Aorta (tissue), 5 donors: ENCODE measurements at places on chromosomes 3 and 15. TPM values are rescaled to one million over a fixed set of nuclear protein-coding genes. Genes with fewer than 3 reads are reported as not detected.

- no peak for DNase-seq
Observed at GRCh38 chr15:73357999-73358665, 10.6 kb downstream of the HCN4 start.

The ASB14 gene
- total RNA-seq = not detected

DNA sequence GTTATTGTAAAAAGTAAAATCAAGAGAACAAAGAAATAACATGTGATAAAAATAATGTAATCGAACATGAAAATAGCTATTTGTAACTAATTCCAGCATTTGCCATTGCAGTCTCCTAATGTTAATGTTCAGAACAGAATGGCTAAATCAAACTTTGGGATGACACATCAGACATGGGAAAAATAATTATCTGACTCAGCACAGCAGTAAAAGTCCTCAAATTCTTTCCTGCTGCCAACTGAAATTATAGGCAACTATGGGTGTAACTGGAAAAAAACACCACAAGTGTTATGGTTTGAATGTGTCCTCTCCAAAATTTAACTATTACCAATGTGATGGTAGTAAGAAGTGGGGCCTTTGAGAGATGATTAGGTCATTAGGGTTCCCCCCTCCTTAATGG is 446.7 kb downstream of the C3orf38 start:
- no peak for DNase-seq

- DNase-seq = no peak
Observed at GRCh38 chr15:82877825-82878224, 68.4 kb downstream of the WHAMM start.

GRCh38 chr3:190941694-190942260 is 79.3 kb upstream of the GMNC start:
- DNase-seq = no peak

DNA sequence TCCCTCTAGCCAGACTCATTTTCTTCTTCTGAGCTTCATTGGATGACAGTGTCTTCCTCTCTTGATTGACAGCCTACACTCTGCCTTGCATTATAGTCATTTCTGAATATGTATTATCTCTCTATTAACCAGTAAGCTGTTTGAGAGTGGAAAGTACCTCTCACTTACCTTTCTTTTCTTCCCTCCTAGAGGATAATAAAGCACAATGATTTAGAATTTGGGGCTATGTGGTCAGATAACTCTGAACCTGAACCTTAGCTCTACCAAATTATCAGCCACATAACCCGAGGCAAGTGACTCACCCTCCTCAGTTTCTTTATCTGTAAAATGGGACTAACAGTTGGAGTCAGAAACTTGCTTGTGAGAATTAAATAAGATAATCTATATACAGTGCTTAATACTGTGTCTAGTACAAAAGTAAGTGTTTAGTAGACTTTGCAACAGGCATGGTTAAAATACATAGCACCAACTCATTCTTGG is 331.8 kb upstream of the TBL1XR1 start:
- DNase-seq = no peak

The FAM131A gene
- total RNA-seq = 28.2 TPM

The ZBTB47 gene
- total RNA-seq = 82.0 TPM

- DNase-seq = no peak
Observed at GRCh38 chr15:100030586-100031229, 297.5 kb upstream of the LYSMD4 start.

- no peak for DNase-seq
Observed at GRCh38 chr3:194606163-194606562, 27.1 kb downstream of the TMEM44 start.

- DNase-seq = no peak
Observed at GRCh38 chr15:82802497-82802896, 3.4 kb downstream of the FSD2 start.

The UQCRC1 gene
- 143 TPM for total RNA-seq

The GABRR3 gene
- total RNA-seq = not detected

The CCR3 gene
- not detected for total RNA-seq

- no peak for DNase-seq
Observed at GRCh38 chr15:44492040-44492439, 44.9 kb upstream of the EIF3J start.

The NEK10 gene
- 1.2 TPM for total RNA-seq

DNA sequence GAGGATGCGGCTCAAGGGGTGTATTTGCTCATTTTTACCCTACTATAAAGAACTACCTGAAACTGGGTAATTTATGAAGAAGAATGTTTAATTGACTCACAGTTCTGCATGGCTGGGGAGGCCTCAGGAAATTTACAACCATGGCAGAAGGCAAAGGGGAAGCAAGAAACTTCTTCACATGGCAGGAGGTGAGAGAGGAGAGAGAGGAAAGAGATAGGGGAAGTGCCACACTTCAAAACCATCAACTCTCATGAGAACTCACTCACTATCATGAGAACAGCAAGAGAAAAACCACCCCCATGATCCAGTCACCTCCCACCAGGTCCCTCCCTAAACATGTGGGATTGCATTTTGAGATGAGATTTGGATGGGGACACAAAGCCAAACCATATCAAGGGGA is 192.7 kb downstream of the DIPK2A start:
- no peak for DNase-seq

DNA sequence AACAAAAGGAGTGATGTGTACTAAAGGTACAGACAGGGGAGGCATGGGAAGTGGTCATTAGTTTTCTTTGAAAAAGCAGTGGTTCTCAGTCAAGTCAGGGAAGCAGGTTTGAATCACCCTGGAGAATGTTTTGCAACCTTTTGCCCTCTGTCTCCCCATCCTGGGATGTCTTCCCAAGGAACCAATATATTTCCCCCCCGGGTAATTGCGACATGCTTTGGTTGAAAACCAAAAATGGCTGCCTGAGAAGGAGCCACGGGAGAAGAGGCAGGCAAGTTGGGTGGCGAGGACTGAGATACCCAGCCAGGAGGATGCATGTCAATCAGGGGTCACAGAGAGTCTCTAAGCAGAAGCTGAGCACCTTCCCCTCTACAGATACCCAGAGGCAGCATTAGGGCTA is 20.2 kb upstream of the PPP1R2 start:
- no peak for DNase-seq

GRCh38 chr3:45218578-45219390 is 7.3 kb downstream of the TMEM158 start:
- no peak for DNase-seq

DNA sequence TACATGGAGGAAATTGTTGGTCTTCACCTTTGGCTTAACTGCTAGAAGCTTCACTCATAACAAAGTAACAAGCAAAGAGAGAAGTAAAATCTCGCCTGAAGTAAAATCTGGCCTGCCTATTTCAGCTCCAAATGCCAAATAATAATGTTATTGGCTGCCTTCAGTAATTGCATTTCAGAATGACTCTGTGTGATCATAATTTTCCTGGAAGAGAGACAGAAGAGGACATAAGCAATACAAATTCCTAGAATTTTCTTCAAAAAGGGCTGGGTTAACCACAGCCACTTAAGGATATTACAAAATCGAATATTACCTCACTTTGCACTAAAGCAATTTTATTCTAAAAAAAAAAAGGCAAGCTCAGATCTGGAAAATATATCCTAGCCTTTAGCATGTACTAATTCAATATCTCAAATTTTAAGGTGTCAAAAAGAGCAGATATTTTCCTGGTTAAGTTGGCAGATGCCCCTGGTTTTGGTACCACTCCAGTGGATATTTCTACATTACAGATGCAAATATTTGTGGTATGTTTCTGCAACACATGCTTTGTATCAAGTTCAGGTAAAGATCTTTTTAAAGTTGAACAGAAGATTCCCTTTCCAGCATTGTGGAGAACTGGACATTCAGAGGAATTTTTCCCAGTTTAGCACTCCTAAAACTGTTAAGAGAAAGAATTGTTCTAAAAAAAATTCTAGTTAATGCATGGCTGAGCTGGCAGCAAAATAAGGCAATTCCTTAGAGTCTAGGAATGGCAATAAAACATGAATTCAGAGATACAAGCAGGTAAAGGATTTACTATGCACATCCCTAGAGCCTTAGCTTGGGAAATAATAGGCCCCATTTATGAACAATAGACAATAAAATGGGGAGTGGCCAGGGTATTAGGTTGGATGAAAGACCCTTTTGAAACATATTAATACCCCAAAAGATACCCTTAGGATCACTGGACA is 116.7 kb downstream of the STAC start:
- no peak for DNase-seq
